Activated T-helper 17 cell treated with anti-CD3 and anti-CD28 coated beads, Interleukin-2, amount 50 U/mL, for 72 hours (primary cell): ENCODE measurements at places on chromosomes 2 and 18.

DNA sequence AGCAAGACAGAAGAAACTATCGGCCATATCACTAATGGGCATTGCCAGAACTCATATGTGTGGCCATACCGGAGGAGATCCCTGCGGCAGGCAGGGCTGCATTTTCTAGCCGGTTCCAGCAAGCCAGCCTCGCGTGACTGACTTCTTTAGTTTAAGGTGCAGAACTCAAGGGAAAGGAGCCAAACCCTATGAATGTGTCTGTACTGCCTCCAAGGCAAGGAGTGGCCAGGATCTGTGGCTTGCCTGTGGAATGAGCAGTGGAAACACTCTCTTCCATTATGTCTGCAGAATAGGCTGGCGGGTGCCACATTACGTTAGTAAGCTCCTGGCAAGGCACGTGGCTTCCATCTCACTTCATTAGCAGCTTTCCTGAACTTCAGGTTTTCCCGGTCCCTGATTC is 137.6 kb downstream of the ATL2 start:
- peaks cover 5% of the 10 kb centered on the region for H3K27me3 ChIP-seq
- H3K27ac ChIP-seq, result no peak overlapping the region
- no peaks in the 10 kb centered on the region for H3K36me3 ChIP-seq
- H3K4me1 ChIP-seq, result no peaks in the 10 kb centered on the region
- no peak for ATAC-seq

GRCh38 chr2:31018280-31018679 is 120.0 kb downstream of the GALNT14 start:
- H3K4me3 ChIP-seq, result no peak overlapping the region
- no peak for ATAC-seq
- no peaks in the 10 kb centered on the region for H3K4me1 ChIP-seq
- peaks cover 6% of the 10 kb centered on the region for H3K27me3 ChIP-seq
- no peaks in the 10 kb centered on the region for H3K36me3 ChIP-seq

GRCh38 chr18:54740136-54740846 is 88.0 kb upstream of the RAB27B start:
- no peak overlapping the region for H3K4me3 ChIP-seq
- ATAC-seq, result no peak
- no peak overlapping the region for H3K27ac ChIP-seq
- no peaks in the 10 kb centered on the region for H3K36me3 ChIP-seq
- H3K4me1 ChIP-seq, result peaks cover 14% of the 10 kb centered on the region

DNA sequence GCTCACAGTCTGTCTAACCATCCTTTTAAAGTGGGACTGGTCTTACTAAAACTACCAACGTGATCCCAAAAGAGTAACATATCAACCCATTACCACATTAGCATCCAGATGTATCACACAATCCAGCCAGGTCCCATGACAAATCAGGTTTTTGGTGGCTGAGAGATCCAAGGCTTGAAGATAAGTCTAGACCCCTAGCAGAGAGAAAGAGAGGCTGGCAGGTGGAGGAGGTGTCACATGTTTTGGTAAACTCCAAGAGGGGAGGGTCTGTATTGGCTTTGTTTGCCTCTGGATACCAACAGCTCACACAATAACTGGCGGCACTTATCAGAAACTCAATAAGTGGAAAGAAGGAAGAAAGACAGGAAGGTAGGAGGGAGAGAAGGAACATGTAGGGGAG is 357.6 kb downstream of the SS18 start:
- H3K27me3 ChIP-seq, result peaks cover 9% of the 10 kb centered on the region
- ATAC-seq, result no peak
- H3K36me3 ChIP-seq, result no peaks in the 10 kb centered on the region
- no peak overlapping the region for H3K4me3 ChIP-seq

- H3K36me3 ChIP-seq, result no peaks in the 10 kb centered on the region
- H3K4me3 ChIP-seq, result peak overlapping the region; percentile 64
- H3K27me3 ChIP-seq, result no peaks in the 10 kb centered on the region
- peaks cover 70% of the 10 kb centered on the region for H3K4me1 ChIP-seq
These were observed 68.3 kb downstream of the ICOS start for GRCh38 chr2:204004912-204005311.

- peaks cover 13% of the 10 kb centered on the region for H3K4me1 ChIP-seq
- peak overlapping the region; percentile 49 for H3K4me3 ChIP-seq
- H3K27me3 ChIP-seq, result no peaks in the 10 kb centered on the region
- H3K27ac ChIP-seq, result peak overlapping the region; percentile 68
- no peaks in the 10 kb centered on the region for H3K36me3 ChIP-seq
- no peak for ATAC-seq
These were observed 78.1 kb upstream of the PELI1 start for GRCh38 chr2:64222351-64222750.

- H3K27ac ChIP-seq, result no peak overlapping the region
- no peak overlapping the region for H3K4me3 ChIP-seq
- H3K4me1 ChIP-seq, result no peaks in the 10 kb centered on the region
- no peaks in the 10 kb centered on the region for H3K36me3 ChIP-seq
- ATAC-seq, result no peak
- peaks cover 12% of the 10 kb centered on the region for H3K27me3 ChIP-seq
These were observed 200.3 kb downstream of the CMPK2 start for GRCh38 chr2:6665093-6666045.

DNA sequence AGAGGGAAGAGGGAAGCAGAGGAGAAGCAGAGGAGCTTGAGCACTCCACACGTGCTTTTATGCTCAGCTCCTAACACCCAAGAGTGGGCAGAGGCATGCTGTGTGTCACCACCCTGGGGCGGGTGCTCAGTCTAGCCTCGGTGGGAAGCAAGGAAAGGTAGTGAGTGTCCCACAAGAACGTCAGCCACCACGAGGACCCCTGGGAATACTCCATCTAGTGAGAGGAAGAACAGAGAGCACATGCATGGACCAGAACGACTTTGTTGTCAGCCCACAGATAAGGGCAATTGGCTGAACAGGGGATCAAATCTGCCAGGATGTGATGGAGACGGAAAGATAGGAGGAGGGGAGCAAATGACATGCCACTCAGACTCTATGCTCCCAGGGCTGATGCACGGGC is 83.4 kb downstream of the XDH start:
- H3K27ac ChIP-seq, result peak overlapping the region; percentile 67
- no peaks in the 10 kb centered on the region for H3K4me1 ChIP-seq
- no peak for ATAC-seq

- H3K27ac ChIP-seq, result no peak overlapping the region
- H3K27me3 ChIP-seq, result peaks cover 13% of the 10 kb centered on the region
- H3K4me1 ChIP-seq, result no peaks in the 10 kb centered on the region
- no peaks in the 10 kb centered on the region for H3K36me3 ChIP-seq
These were observed 811 bp upstream of the SCG2 start for GRCh38 chr2:223602972-223603371.

- H3K4me1 ChIP-seq, result peaks cover 27% of the 10 kb centered on the region
- H3K27ac ChIP-seq, result no peak overlapping the region
- no peak for ATAC-seq
- no peaks in the 10 kb centered on the region for H3K27me3 ChIP-seq
- peaks cover 5% of the 10 kb centered on the region for H3K36me3 ChIP-seq
These were observed 53.6 kb upstream of the LPIN2 start for GRCh38 chr18:3066341-3067110.

- H3K27me3 ChIP-seq, result no peaks in the 10 kb centered on the region
- no peaks in the 10 kb centered on the region for H3K36me3 ChIP-seq
- H3K27ac ChIP-seq, result no peak overlapping the region
These were observed 250.1 kb downstream of the PRKCE start for GRCh38 chr2:45901468-45902032.

- H3K27me3 ChIP-seq, result no peaks in the 10 kb centered on the region
- H3K27ac ChIP-seq, result no peak overlapping the region
- no peak for ATAC-seq
- no peaks in the 10 kb centered on the region for H3K4me1 ChIP-seq
- no peak overlapping the region for H3K4me3 ChIP-seq
- H3K36me3 ChIP-seq, result no peaks in the 10 kb centered on the region
These were observed 516.3 kb upstream of the FSIP2 start for GRCh38 chr2:185222311-185222710.

GRCh38 chr2:126936219-126936723 is 37.6 kb downstream of the TEX51 start:
- H3K27me3 ChIP-seq, result peaks cover 41% of the 10 kb centered on the region
- H3K27ac ChIP-seq, result no peak overlapping the region
- no peak overlapping the region for H3K4me3 ChIP-seq
- ATAC-seq, result no peak
- H3K4me1 ChIP-seq, result no peaks in the 10 kb centered on the region

DNA sequence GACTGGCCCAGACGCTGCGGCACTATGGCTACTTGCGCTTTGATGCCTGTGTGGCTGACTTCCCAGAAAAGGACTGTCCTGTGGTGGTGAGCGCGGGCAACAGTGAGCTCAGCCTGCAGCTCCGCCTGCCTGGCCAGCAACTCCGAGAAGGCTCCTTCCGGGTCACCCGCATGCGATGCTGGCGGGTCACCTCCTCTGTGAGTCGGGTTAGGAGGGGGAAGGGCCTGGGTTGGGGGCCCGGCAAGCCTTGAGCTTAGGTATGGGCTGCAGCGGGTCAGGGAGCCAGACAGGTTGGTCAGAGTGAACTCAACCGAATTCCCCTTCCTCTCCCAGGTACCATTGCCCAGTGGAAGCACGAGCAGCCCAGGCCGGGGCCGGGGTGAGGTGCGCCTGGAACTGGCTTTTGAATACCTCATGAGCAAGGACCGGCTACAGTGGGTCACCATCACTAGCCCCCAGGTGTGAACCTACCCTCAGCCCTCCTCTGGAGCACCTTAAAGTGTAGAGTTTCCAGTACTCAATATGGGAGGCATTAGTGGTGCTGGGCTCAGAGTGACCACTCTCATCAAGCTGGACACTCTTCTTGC is 4.9 kb downstream of the ZNF513 start:
- no peaks in the 10 kb centered on the region for H3K27me3 ChIP-seq
- H3K4me3 ChIP-seq, result no peak overlapping the region
- H3K4me1 ChIP-seq, result peaks cover 23% of the 10 kb centered on the region
- H3K36me3 ChIP-seq, result peaks cover 97% of the 10 kb centered on the region
- ATAC-seq, result no peak

GRCh38 chr2:237359894-237360780 is 53.8 kb downstream of the COL6A3 start:
- H3K4me3 ChIP-seq, result no peak overlapping the region
- H3K27me3 ChIP-seq, result no peaks in the 10 kb centered on the region
- H3K27ac ChIP-seq, result no peak overlapping the region
- peaks cover 46% of the 10 kb centered on the region for H3K36me3 ChIP-seq

GRCh38 chr2:237159006-237159911 is 73.6 kb downstream of the COPS8 start:
- no peak overlapping the region for H3K4me3 ChIP-seq
- no peak for ATAC-seq
- H3K36me3 ChIP-seq, result no peaks in the 10 kb centered on the region

- H3K4me3 ChIP-seq, result no peak overlapping the region
- no peak for ATAC-seq
- no peaks in the 10 kb centered on the region for H3K36me3 ChIP-seq
- H3K4me1 ChIP-seq, result no peaks in the 10 kb centered on the region
- H3K27ac ChIP-seq, result no peak overlapping the region
- H3K27me3 ChIP-seq, result no peaks in the 10 kb centered on the region
These were observed 492.9 kb upstream of the ZEB2 start for GRCh38 chr2:145012806-145013205.

- H3K4me3 ChIP-seq, result no peak overlapping the region
- H3K27me3 ChIP-seq, result no peaks in the 10 kb centered on the region
These were observed 33.7 kb downstream of the ABI2 start for GRCh38 chr2:203361922-203362321.

GRCh38 chr2:9097239-9097638 is 93.8 kb upstream of the MBOAT2 start:
- peaks cover 6% of the 10 kb centered on the region for H3K4me1 ChIP-seq
- no peak for ATAC-seq

DNA sequence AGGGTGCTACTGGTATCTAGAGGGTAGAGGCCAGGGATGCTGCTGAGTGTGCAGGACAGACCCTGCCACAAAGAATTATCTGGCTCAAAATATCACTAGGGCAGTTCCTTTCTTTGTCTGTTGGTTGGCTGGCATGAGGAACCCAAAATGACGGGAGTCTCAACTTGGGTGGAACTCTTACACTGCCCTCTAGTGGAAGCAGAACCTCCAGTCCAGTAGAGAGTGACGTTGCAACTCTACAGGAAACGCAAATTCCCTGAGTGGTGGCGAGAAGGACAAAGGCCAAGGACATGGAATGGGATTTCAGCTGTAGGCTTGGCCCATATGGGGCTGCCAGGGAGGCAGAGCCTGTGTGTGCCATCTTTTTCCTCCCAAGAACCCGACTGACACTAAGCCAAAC is 47.1 kb downstream of the COPS8 start:
- ATAC-seq, result peak; percentile 37
- no peaks in the 10 kb centered on the region for H3K27me3 ChIP-seq

GRCh38 chr2:84202166-84202565 is 256.9 kb downstream of the SUCLG1 start:
- ATAC-seq, result no peak
- peaks cover 5% of the 10 kb centered on the region for H3K27me3 ChIP-seq
- no peaks in the 10 kb centered on the region for H3K36me3 ChIP-seq
- no peak overlapping the region for H3K4me3 ChIP-seq

DNA sequence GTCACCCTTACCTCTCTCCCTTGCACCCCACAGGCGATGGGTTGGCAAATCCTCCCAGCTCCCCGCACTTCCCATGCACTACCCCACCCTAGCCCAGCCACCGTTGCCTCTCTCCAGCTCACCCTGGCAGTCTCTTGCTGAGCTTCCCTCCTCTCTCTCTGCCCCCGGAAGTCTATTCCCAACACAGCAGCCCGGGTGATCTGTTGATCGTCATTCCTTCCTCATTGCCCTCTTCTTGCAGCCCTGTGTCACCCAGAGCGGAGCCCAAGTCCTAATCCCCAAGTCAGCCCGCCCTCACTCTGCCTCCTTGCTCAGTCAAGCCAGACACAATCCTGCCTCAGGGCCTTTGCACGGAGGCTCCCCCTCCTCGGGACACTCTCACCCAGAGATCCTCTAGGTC is 55.2 kb downstream of the CIB4 start:
- H3K4me3 ChIP-seq, result no peak overlapping the region
- no peaks in the 10 kb centered on the region for H3K36me3 ChIP-seq
- no peaks in the 10 kb centered on the region for H3K4me1 ChIP-seq
- peaks cover 26% of the 10 kb centered on the region for H3K27me3 ChIP-seq
- ATAC-seq, result peak; percentile 12

DNA sequence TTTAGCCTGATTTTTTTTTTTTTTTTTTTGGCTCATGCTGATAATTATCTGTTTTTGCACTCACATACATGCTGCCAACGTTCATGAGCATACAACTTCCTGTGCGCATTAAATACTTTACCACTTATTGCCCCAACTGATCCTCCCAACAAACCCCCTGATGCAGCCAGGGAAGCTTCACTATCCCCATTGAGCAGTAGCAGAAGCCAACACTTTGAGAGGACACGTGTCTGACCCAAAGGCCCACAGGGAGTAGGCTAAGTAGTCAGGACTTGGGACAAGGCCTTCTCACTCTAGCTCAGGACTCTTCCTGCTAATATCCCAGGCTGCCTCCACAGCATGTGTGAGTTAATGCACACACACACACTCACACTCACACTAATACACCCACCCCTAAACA is 36.2 kb upstream of the MAT2A start:
- H3K36me3 ChIP-seq, result no peaks in the 10 kb centered on the region
- H3K27me3 ChIP-seq, result no peaks in the 10 kb centered on the region
- no peak for ATAC-seq
- no peak overlapping the region for H3K27ac ChIP-seq
- no peak overlapping the region for H3K4me3 ChIP-seq
